Stimulated activated CD8-positive, alpha-beta memory T cell treated with anti-CD3 and anti-CD28 coated beads, Interleukin-4, amount 100 ng/mL, for 4 hours (primary cell): ENCODE measurements at places on chromosomes 1 and 21.

GRCh38 chr1:231192620-231193163 lies 30.8 kb downstream of the TRIM67 start:
- DNase-seq, result no peak

DNA sequence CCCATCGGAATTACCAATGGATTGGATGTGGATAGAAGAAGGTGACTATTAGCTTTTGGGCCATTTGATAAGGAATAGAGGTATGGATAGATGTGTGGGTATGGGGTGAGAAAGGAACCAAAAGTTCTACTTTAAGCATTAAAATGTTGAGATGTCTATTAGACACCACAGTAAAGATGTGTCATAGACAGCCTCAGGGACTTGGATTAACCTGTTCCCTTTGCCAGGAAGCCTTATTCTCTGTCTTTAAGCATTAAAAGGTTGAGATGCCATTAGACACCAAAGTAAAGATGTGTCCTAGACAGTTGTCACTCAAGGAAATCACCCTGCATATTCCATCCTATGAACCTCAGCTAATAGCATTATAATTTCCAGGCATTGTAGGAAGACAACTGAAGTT lies 11.0 kb upstream of the DENND1B start:
- DNase-seq, result no peak

- DNase-seq, result no peak
Observed at GRCh38 chr1:183484254-183484653, 12.0 kb downstream of the SMG7 start.

DNA sequence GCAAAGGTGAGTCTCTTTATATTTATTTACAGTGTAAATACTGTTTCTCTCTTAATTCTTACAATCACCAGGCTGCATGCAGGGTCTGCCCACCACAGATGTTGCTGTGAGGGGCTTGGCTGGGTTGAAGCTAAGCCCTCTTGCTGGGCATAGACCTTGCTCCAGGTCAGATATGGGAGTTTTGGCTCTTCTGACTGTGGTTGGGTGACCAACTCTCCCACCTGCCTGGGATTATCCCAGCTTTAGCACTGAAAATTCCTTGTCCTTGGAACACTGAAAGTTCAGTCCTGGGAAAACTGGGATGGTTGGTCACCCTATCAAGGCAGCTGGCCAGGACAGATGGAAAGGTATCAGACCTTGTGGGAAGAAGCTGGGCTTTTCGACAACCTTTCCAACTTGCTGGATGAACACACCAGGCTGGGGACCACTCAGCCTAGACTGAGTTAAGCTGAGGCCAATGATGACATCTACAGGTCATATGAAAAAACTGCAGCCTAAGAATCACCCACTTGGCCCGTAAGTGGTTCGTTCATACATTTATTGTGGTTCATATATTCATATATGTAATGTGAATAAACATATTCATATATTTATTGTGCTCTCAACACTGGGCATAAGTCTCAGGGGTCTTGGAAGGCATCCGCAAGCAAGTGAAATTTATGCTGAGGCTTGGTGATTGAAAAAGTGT lies 26.6 kb upstream of the HPDL start:
- DNase-seq, result no peak

- DNase-seq, result no peak
Observed at GRCh38 chr1:59163268-59164092, 133.4 kb upstream of the FGGY start.

DNA sequence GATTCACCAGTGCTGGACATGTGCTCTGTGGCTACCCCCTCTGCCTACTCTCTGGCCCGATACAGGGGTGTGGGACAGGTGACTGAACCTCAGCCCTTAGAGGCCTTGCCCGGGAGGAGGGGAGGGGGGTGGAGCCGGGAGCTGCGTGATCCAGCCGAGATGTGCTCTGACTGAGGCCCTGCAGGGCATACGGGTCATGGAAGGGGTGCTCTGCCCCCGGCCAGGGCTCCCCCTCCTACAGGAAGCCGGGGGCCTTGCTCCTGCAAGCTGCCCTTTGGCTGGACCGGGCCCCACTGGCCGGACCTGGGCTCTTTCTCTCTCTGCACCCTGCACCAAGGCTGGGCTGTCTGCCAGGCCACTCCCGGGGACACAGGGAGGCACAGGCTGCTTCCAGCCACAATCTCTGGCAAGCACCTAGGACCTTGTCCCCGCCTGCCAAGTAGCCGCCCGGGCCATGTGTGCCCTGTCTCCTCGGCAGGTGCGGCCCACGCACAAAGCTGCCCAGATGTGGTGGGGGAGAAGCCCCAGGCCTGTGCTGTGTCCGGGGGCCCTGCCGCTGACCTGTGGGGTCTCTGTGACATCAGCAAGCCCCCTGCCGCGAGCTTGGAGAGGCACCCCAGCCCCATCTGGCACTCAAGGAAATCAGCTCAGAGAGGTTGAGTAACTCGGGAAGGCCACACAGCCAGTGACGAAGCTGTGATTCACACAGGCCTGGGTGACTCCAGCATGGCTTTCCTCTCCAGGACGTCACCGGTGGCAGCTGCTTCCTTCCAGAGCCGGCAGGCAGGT lies 1.5 kb downstream of the SCNN1D start:
- no peak for DNase-seq

DNA sequence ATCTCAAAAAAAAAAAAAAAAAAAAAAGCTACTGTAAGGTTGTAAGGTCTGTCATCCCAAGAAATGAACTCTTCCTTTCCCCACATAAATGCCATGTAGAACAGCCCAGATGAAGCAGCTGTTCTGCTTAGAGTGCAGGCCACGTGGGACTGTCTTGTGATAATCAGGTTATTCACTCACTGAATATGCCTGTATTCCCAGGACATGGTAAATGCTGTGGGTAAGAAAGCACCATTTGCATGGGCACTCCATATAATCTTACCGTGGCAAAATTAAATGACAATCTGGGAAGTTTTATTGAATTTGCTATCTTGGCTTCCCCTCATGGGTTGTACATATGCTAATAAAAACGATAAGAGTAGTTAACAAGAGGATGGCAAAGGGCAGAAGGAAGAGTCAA lies 13.8 kb downstream of the RGS5 start:
- DNase-seq, result no peak

DNA sequence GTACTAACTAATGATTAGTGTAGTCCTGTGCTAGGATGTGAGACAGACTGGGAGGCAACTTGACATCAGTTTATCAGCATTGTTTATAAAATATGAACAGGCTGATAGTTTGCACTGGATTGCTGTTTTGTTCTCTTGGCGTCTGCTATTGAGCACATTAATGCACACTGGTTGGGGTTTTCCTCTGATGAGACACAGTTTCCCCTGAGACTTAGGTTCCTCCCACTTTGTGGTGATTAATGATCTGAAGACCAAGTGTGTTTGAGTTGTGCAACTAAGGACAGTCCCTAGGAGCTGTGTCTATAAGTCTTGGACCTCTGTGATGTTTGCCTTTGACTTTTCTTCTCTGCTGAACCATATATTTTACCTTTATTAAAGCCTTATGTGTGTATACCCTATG lies 1015.4 kb downstream of the AMY1C start:
- no peak for DNase-seq

- no peak for DNase-seq
Observed at GRCh38 chr21:33739701-33740100, 97.4 kb downstream of the ITSN1 start.

DNA sequence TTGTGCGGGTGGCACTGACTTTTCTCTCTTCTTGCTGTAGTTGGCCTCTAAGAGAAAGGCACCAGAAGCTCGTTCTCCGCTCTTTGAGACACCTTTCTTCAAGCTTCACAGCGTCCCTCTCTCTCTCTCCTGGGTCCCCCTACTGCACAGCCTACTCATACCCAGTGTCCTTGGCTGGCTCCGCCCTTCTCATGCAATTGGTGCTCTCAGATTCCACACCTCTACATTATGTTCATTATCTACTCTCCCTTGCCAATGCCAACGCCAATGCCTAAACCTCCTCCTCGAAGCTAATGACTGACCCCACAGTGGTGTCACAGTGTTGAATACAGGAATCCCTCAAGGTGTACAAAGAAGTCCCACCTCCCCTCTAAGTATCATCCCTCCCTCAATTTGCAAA lies 4.8 kb upstream of the DNAJC28 start:
- no peak for DNase-seq

- DNase-seq, result no peak
Observed at GRCh38 chr1:116075990-116076389, 35.2 kb upstream of the MAB21L3 start.

DNA sequence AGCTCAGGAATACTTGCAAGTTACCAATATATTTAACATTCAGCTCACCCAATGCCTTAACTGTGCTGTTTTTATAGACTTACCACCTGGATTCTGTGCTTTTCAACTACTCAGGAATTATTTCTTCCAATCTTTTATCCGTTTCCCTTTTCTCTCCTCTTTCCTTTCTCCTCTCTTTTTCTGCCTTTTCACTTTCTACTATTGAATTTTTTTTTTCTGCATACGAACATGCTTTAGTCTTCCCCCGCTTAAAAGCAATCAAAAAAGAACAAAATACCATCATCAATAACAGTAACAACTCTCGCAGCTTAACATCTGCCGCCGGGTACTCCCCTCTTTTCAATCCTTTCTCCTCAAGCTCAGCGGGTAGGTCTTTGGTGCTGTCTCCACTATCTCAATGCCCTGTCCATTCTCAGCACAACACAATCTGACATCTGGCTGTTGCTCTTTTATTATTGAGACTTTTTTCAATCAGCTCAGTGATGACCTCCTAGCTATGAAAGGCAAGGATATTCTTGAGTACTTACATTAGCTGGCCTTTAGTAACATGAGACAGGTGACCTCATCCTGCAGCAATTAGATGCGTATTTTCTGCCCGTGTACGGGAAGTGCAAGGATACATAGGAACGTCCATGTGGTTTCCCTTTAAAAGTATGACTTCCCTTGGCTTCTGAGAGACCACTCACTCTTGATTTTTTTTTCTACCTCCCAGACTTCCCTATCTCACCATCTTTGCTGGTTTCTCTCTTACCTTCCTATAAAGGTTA lies 40.2 kb upstream of the SIPA1L2 start:
- no peak for DNase-seq

GRCh38 chr1:212162635-212163034 lies 122.6 kb upstream of the PPP2R5A start:
- DNase-seq, result peak; percentile 2
